ENCODE measurements at places on chromosomes 2 and 18.

- DNase-seq = no peak
Observed at GRCh38 chr18:495452-495851, 5.0 kb downstream of the COLEC12 start.

GRCh38 chr2:10196110-10196892 is 73.8 kb downstream of the RRM2 start:
- no peak for DNase-seq

DNA sequence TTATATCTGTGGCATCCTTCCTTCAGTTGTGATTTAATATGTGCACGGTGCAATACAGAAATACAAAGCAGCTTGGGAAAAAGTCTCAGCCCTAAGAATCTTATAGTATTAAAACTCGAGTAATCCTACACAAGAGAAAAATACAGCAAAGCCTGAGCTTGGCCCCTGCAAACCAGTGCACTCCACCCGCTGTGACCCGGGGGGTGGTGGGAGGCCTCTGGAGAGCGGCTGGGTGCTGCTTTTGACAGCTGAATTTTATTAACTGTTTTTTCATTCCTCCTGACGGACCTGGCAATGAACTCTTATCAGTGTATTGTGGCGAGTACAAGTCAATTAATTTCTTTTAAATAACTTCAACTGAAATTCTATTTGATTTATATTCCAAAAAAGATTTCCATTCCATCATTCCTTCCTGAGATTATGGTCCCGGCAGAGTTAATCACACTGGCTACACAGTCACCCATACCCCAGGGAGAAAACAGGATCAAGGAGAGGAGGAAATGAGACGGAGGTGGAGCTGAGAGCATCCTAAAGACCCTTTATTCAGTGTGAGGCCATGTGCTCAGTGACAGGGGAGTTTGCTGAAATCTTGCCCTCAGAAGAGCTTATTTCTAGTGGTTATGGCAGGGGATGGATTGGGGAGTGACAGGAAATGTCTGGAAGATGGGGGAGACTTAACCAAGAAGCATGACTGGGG is 124.8 kb downstream of the KLHL29 start:
- no peak for DNase-seq

DNA sequence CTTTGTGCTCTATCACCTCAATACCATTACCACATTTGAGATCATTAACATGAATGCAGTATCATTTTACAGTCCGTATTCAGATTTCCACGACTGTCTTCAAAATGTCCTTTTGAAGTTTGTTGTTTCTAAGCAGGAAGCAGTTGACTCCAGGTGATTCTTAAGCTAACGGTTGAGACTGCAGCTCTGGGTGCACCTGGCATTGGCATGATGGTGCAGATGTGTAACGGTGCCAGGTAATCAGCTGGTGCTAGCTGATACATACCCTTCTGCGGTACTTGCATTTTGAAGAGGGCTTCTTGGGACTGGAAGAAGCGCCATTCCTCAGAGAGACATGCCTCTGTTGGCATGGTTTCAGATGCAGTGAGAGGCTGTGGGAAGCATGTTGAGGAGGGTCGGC is 19.5 kb downstream of the SIGLEC15 start:
- DNase-seq = no peak

- no peak for DNase-seq
Observed at GRCh38 chr2:37653805-37654378, 17.6 kb downstream of the CDC42EP3 start.

DNA sequence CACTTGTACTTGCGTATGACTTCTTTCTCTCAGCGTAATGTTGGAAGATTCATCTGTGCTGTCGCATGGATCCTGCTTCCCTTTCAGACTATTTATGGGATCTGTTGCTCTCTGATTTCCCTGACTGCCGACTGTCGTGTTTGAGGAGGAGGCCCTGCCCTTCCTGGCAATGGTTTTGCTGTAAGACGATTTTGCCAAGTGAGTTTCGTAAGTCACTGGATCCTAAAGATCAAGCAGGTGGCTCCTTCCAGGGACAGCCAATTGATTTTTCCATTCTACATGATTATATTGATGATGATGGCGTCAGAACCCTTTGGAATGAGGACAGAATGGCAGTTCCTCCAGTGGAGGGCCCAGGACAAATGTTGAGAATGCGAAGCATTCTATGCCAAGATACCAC is 8.7 kb upstream of the B3GNT2 start:
- DNase-seq = no peak

GRCh38 chr18:75053028-75053629 is 155.8 kb downstream of the PTGR3 start:
- no peak for DNase-seq

DNA sequence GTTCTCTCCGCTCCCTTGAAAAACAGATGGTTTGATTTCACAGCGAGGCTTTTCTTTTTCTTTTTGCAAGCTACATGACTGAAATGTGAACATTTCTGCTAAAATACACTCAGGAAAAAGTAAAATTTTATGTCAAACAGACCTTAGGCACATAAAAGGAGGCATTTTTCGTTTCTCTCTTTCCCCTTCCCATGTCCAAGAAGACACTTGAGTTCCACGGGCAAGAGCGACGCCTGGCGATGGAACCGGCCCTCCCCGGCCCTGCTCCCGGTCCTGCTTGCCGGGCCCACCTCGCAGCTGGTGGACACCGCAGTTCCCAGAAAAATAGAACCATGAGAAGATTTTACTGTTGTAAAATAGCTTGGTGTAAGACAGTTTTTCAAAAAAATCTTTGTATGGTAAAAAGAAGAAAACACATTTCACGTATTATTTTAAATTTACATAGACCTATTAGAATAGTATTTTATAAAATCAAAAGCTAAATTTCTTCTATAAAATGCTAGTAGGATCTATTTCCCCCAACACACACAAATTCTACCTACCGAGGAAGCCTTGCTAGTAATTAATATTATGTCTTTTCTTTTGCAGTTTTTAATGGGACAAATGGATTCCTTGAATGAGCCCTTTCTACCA is 2.3 kb upstream of the ALKAL2 start:
- no peak for DNase-seq

DNA sequence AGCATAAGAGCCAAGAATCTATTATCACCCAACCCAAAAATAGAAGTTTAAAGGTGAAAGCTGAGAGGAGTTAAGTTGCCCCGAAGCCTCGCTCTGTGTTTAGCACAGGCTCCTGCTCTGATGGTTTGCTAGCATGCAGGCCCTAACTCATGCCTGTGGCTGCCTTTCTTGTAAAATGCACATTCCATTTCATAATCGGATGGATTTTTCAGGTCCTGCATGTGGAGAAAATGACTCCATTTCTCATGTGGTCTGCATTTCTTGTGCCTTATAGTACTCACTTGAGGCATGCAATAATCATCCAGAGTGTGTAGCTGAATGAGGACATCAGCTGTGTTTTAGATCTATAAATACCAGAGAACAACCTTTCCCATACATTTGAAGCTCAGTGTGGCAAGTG is 381.8 kb downstream of the CPS1 start:
- DNase-seq = no peak

GRCh38 chr2:16707014-16707623 is 41.5 kb upstream of the CYRIA start:
- no peak for DNase-seq

DNA sequence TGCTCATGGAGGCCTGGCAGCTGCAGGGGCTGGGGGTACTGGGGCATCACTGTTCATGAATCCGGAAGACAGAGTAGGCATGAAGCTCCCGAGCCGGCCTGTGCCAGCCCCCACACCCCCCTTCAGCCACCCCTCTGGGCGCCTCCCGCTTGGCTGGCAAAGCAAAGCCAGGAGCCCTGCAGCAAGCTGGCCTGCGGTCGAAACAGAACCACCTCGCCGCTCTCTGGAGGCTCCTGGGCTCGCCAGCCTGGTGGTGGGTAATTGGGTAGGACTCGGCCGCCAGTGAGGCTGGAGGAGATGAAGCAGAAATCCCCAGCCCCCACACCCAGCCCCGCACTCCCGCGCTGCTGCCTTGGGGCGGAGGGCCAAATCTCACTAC is 70.9 kb upstream of the GPC1 start:
- DNase-seq = no peak

DNA sequence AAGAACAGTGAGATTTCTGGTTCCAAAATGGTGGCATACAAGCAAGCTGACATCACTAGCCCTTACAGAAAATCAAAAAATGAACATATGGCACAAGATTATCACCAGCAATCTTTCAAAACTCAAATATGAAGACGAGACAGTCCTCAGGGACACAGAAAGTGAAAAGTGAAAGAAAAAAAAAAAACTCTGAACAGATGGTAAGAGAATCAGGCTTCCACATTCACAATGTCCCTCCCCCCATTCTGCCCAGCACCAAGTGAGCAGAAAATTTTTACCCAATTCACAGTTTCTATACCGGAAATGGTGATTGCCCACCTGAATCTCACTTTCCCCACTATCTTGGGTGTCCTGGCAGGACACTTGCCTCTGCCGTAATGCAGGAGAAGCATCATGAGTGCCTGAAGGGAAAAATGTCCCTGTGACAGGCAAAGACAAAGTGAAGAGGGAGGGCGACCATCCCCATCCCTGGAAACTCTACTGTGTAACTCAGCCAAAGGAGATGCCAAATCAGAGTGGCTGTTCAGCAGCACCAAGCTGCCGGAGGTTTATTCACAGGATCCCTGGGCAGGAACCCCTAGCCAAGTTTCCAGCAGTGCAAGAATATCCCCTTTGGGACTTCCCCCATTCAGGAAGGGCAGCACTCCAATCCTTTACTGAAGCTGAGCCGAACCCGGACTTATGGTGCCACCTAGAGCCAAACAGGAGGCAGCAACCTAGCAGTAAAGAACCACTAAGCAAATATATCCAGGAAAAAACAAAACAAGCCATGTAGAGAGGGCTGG is 312.2 kb downstream of the LRATD1 start:
- no peak for DNase-seq

GRCh38 chr18:41618147-41618546 is 336.9 kb upstream of the PIK3C3 start:
- no peak for DNase-seq

GRCh38 chr2:8357738-8358518 is 323.9 kb upstream of the ID2 start:
- DNase-seq = no peak

DNA sequence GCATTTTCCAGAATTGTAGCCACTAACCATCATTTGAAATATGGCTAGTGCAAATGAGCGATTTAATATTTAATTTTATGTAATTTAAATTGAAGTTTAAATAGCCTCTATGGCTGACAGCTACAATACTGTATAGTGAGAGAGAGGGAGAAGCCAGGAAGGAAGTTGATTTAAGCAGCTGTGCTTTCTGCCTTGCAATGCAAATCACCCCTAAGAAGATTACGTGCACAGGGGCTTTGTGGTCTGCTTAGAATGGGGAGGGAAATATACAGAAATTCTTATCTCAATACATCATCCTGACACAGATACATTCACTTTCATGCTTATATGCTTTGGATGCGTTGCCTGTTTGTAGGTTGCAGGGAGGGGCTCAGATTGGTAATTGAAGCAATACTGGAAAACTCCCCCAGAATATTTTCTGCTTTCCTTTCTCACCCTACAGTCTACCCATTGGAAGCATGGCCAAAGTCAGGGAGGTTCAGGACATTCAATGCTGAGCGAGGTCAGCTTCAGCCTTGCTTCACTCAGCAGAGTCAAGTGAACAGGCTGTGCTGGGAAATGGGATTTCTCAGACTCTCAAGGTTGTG is 674.0 kb downstream of the CNTNAP5 start:
- DNase-seq = no peak

GRCh38 chr2:241645056-241645914 is 7.8 kb downstream of the ATG4B start:
- no peak for DNase-seq

DNA sequence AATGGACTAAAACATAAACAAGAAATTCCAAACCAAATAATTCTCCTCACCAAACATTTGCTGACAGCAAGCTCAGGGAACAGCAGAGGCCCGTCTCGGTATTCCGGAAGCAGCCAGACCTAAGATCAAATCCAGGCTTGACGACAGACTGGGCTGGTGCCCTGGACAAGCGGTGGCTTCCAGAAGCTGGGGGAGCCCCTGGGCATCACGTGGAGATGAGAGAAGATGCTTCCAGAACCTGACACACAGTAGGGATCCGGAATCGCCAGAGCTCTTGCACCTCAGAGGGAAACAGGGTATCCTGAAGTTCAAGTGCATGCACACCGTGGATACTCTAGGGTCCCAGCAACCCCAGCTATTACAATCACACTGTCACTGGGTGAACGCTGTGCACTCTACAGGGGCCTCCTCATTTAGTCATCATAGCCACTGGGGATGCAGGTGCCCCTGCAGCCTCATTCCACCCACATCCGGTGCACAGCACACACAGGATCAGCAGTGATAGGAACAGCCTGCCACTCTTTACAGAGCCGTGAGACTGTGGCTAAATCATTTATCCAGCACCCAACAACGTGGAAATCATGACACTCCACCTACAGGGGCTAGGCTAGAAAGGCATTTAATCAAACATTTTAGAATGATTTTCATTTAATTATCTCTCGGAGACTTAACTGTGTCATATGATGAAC is 102.6 kb downstream of the HDAC4 start:
- DNase-seq = no peak

DNA sequence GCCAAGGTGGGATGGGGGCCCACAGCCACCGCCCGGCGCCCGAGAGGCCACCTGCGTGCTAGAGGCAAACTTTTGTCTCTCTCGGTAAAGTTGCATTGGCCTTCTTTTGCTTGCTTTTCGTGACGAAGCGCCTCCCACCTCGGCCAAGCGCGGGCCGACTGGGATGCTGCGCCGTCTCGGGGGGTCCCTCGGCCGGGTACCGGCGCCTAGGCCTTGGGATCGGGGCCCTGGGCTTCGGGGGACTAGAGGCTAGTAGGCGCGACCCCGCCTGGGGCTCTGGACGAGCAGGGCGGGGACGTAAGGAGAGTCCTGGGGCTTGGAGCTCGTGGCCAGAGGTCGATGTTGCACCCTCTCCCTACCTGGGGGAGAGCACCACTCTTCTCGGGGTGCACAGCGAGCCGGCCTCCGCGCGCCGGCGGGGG is 545 bp downstream of the GLI2 start:
- DNase-seq = no peak

DNA sequence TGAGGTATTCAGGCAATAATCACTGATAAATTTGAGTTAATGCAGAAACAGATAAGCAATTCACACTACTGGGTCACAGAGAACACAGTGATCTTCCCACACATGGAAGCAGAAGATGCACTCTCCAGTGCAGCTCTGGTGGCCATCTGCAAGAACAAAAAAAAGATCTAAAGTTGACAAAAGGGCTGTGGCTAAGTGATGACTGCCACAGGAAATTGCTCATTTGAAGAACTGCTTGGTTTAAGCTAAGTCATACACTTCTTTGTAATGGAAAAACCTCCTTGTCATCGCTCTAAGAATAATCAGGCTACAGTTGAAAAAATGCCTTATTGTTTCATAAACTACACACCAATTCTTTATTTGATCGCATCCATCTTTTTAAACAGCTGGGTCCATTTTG is 115.1 kb downstream of the DTNB start:
- no peak for DNase-seq
